ENCODE measurements at places on chromosomes 4 and X. TPM values are rescaled to one million over a fixed set of nuclear protein-coding genes. Genes with fewer than 3 reads are reported as not detected.

DNA sequence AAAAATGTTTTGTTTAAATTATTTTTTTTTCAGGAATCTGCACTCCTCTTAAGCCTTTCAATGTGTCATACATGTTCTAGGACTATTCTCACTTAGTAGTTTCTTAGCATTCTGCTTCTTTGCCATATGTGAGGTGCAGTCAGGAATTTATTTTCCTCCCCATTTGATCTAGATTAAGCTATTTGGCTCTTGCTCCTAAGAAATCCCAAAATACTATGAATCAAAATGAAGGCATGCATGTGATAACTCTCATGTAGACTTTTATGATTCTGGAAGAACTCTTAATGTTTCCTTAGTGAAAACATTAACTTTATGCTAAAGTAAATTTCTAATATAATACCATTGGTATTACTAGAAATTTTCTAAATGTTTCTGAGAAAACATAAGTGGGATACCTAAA is 664.5 kb downstream of the RAPGEF2 start:
- DNase-seq = no peak

- no peak for DNase-seq
Observed at GRCh38 chr4:103754844-103755243, 35.1 kb upstream of the TACR3 start.

DNA sequence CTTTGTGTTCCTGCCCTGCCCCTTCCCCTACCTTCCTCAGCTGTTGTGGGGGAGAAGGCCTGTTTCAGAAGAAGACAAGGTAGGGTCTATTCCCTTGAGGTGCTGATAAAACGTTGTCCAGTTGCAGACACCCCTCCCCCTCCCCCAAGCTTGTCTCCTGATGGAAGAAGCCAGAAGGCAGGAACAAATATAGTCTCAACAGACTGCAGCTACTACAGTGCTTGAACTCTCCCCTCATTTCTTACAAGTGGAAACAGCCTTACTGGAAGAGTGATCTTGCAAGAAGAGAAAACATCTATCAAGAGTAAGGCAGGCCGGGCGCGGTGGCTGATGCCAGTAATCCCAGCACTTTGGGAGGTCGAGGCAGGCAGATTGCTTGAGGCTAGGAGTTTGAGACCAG is 11.0 kb upstream of the MAP7D3 start:
- no peak for DNase-seq

DNA sequence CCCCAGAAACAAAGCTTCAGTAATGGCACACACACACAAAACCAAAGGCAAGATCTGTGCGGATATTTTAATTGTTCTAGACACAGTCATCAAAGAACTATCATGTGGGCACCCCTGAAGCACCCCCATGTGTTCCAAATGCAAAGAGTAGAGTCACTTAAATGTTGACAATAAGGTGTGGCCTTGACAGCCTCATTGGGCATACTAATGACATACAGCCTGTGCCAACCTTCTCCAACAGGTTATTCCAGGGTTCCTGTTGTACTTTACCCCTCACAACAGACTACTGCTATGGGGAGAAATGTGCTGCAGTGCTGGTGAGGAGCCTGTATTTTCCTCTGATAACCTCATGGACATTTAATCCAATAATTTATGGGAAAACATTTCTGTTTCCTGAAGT is 29.8 kb upstream of the CT47C1 start:
- DNase-seq = no peak

GRCh38 chr4:150135134-150135772 is 57.0 kb downstream of the DCLK2 start:
- no peak for DNase-seq

GRCh38 chrX:153877571-153878261 is 8.3 kb downstream of the L1CAM start:
- no peak for DNase-seq

DNA sequence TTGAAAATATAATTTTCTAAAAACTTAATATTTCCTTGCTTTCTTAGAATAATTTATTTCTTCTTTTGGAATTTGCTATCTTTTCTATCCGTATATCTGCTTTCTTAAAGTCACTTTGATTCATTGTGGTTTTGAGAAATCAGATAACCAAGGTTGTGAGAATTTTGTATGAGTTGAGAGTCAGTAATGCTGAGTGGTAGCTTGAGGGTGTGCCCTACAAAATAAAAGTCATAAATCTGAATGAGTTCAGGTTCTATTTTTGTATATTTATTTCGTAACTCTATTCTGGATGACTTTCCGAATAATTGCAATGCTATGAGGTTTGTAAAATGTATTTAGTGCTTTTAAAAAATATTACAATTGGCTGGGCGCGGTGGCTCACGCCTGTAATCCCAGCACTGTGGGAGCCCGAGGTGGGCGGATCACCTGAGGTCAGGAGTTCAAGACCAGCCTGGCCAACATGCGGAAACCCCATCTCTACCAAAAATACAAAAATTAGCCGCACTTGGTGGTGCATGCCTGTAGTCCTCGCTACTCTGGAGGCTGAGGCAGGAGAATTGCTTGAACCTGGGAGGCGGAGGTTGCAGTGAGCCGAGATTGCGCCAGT is 8.9 kb downstream of the COPS4 start:
- DNase-seq = no peak

- DNase-seq = no peak
Observed at GRCh38 chrX:107726816-107727534, 48.6 kb downstream of the TSC22D3 start.

- DNase-seq = no peak
Observed at GRCh38 chrX:115561605-115562479, 868 bp downstream of the PLS3 start.

GRCh38 chr4:89298155-89298554 is 9.4 kb downstream of the GPRIN3 start:
- DNase-seq = no peak

GRCh38 chrX:66051980-66052379 is 12.1 kb upstream of the VSIG4 start:
- DNase-seq = no peak

- DNase-seq = no peak
Observed at GRCh38 chr4:85889314-85889713, 414.4 kb downstream of the ARHGAP24 start.

The DMRTC1 gene
- not detected for total RNA-seq

The ANKRD37 gene
- total RNA-seq = 15.8 TPM

The IQSEC2 gene
- 0.26 TPM for total RNA-seq

The ASB12 gene
- not detected for total RNA-seq

The SORCS2 gene
- not detected for total RNA-seq

The TRIM2 gene
- 0.16 TPM for total RNA-seq

The CXCL6 gene
- not detected for total RNA-seq

The F9 gene
- not detected for total RNA-seq

The KDR gene
- total RNA-seq = not detected

The ESX1 gene
- total RNA-seq = not detected

Measured in activated T-helper 1 cell treated with anti-CD3 and anti-CD28 coated beads, Interleukin-12 subunit alpha, Interleukin-12 subunit beta, Interleukin-2, Interleukin-4 antibody, amounts not matched to agents 30 ng/mL and 10 ng/mL and 1 ng/mL, durations not matched to agents 14 hours and 24 hours and 36 hours (primary cell).